Breast epithelium (tissue), 4 donors: ENCODE measurements at places on chromosomes 3 and 15. TPM values are rescaled to one million over a fixed set of nuclear protein-coding genes. Genes with fewer than 3 reads are reported as not detected.

DNA sequence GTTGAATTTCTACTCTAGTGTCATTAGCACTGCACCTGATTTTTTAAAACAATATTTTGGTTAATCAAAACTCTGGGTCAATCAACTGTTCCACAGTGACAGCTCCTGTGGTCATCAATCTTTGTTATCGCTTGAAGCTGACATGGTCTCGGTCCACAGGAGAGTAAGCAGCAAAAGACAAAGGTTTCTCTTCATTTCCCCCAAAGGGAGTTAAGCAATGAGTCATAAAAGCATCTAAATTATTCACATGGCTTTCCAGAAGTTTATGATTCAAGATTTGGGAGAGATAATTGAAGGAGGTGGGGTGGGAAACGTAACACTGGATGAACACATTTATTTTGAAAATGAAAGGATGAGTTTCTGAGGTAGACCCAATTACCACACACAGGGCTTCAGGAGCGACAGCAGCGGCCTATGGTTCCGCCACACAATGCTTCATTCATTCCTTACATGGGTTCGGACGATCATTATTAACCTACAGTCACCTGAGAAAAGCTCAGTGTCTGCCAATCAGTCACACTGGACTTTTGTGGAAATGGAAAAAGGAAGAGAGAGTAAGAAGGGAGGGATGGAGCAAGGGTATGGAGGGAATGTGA lies 505.1 kb downstream of the FHIT start:
- DNase-seq = no peak
- no peaks in the 10 kb centered on the region for H3K27me3 ChIP-seq
- no peak overlapping the region for H3K4me3 ChIP-seq
- H3K4me1 ChIP-seq = no peaks in the 10 kb centered on the region

DNA sequence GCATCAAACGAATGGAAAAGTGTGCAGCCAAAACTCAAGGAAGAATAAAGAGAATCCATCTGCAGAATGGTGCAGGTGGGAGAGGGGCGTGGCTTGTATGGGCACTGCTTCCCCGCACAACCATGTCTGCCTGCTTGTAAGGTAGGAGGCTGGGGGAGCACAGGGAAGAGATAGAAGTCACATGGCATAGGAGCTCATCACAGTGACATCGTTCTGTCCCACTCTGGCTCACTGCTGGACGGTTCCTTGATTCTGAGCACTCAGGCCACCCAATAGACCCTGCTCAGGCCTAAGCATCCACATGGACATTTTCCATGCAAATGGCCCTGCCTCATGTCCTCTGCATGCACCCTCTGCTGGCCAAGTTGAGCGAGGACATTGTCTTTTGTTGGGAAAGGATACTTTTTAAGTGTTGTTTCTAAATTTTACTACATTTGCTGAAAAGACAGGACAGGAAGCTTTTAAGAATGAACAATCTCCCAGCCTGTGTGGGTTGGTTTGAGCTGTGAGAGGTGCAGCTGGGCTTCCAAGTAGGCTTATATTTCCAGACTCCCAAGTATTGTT lies 3.1 kb downstream of the MYLK start:
- H3K36me3 ChIP-seq = no peaks in the 10 kb centered on the region
- H3K27me3 ChIP-seq = no peaks in the 10 kb centered on the region
- no peaks in the 10 kb centered on the region for H3K4me1 ChIP-seq
- no peak overlapping the region for H3K4me3 ChIP-seq

GRCh38 chr3:62874711-62875557 lies at the start of gene CADPS:
TSS of gene CADPS (minus strand) at chr3:62875416. CDS start at chr3:62875029, 387 bp downstream.
- no peaks in the 10 kb centered on the region for H3K36me3 ChIP-seq
- H3K4me3 ChIP-seq = peak within 1 kb of the TSS; percentile 63
- H3K4me1 ChIP-seq = peaks cover 7% of the 10 kb centered on the region
- peaks cover 9% of the 10 kb centered on the region for H3K27me3 ChIP-seq
- no peak for DNase-seq
- no peak within 1 kb of the TSS for H3K27ac ChIP-seq

GRCh38 chr3:32310918-32311839 lies 72.7 kb downstream of the CMTM8 start:
- H3K27me3 ChIP-seq = no peaks in the 10 kb centered on the region
- H3K36me3 ChIP-seq = no peaks in the 10 kb centered on the region
- H3K4me1 ChIP-seq = peaks cover 6% of the 10 kb centered on the region
- DNase-seq = no peak
- H3K27ac ChIP-seq = no peak overlapping the region

DNA sequence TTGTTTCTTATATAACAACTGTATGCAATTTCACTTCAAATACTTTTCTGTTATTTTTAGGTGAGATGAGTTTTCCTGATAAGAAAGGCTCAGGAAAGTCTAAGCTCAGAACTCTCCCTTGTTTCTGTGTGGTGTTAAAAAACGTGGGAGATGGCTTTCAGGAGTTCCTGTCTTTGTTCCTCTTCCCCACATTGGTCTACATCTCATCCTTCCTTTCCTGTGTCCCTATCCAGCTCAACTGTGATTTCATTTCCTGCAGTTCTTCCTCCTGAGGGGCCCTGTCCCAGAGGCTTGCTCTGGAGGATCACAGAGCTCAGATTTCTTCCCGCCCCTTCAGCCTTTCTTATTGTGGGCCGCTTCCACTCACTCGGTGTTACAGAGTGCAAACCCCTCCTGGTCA lies 11.2 kb downstream of the SEC13 start:
- no peaks in the 10 kb centered on the region for H3K27me3 ChIP-seq
- DNase-seq = no peak
- no peaks in the 10 kb centered on the region for H3K4me1 ChIP-seq
- H3K36me3 ChIP-seq = peaks cover 22% of the 10 kb centered on the region

DNA sequence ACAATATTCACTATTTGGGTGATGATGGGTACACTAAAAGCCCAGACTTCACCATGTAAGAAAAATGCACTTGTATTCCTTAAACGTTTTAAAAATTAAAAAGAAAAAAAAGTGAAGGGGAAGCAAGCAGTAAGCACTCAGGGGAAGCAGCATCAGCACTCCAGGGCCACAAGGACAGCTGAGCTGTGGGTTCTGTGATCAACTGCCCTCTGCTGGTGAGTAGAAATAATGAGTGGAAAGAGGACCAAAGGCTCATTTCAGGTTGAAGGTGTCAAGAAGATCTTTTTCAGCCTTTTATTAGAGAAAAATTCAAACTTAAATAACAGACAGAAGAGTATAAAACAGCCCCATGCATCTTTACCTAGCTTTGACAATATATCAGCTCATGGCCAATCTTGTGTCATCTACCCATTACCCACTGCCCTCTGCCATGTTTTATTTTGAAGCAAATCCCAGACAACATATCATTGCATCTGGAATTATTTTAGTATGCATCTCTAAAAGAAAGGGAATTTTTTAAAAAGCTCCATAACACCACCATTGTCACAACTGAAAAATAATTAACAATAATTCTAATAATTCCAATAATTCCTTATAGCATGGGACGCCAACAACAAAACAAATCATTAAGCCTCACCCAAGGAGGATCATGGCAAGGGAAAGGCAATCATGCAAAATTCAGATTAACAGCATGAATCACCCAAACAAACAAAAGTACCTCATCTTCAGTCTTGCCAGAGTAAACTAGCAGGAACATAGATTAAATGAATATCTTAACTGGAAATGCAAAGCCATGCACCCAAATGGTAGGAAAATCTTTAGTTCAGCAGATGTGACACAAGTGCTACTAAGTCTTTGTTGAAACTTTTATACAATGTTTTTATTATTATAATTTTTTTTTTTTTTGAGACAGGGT lies 42.5 kb downstream of the TAMM41 start:
- H3K4me1 ChIP-seq = no peaks in the 10 kb centered on the region
- H3K27ac ChIP-seq = no peak overlapping the region
- H3K27me3 ChIP-seq = no peaks in the 10 kb centered on the region
- H3K36me3 ChIP-seq = peaks cover 5% of the 10 kb centered on the region

DNA sequence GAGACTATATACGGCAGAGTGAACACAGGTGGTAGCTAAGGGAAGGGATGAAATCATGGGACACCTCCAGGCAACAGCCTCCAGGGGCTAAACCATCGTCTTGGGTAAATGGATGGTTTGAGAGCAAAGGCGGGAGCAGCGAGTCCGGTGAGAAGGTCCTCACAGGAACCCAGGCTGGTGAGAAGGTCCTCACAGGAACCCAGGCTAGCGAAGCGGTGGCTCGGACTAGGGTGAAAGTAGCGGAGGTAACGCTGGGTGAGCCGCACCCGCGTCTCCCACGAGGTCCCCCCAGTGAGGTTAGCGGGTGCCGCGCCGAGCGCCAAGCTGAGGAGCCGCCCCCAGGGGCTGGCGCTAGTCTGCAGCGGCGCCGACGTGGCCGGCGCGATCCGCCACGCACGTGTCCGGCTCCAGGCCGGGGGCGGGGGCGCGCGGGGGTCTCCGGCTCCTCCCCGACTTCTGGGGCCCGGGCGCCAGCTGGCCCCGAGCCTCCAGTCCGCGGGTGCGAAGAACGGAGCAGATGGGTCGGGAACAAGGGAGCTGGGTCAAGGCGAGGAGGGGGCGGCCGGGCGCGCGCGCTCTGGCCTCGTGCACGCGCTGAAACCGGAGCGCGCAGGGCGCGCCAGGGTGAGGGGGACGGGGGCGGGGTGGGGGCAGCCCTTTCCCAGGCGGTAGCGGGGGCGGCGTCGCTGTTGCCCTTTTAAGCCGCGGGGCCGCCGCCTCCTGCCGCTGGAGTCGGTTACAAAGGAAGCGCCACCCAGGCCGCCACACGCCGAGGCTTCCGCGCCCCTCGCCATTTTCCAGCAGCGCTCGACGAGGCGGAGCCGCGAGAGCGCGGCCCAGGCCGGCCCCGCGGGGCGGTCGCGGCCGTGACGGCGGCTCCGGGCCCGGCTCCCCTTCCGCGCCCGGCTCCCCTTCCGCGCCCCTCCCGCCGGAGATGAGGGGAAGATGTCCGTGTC lies at the start of gene UBE2Q2:
TSS of gene UBE2Q2 (plus strand) at position 726 of the 956 bp plus-strand sequence. CDS start at position 946, 220 bp downstream.
- peaks cover 8% of the 10 kb centered on the region for H3K4me1 ChIP-seq
- H3K4me3 ChIP-seq = peak within 1 kb of the TSS; percentile 96
- no peaks in the 10 kb centered on the region for H3K36me3 ChIP-seq
- DNase-seq = peak; percentile 39

- no peak overlapping the region for H3K4me3 ChIP-seq
- no peak overlapping the region for H3K27ac ChIP-seq
- DNase-seq = no peak
- H3K4me1 ChIP-seq = no peaks in the 10 kb centered on the region
- no peaks in the 10 kb centered on the region for H3K27me3 ChIP-seq
These were observed 43.9 kb upstream of the RYK start for GRCh38 chr3:134294302-134295280.

- no peak overlapping the region for H3K27ac ChIP-seq
- no peaks in the 10 kb centered on the region for H3K36me3 ChIP-seq
- H3K27me3 ChIP-seq = no peaks in the 10 kb centered on the region
- no peak overlapping the region for H3K4me3 ChIP-seq
These were observed 57.6 kb downstream of the CLDN11 start for GRCh38 chr3:170476291-170476690.

DNA sequence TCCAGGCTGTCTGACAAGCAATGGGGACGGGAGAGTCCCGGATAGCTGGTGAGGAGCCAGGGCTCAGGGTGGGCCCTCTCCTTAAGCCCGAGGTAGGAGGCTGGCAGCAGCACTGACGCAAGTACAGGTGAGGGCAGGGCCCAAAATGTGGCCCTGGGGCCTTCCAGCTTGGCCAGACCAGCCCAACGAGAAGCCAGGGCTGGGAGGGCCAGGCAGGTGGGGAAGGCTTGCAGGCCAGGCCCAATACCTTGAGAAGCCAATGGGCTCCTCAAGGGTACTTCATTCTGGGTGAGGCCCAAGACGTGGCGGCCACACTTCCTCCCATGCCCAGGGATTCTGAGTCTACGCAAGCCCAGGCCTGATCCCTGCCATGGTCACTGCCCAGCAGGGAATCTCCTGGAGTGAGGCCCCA lies 37.2 kb downstream of the AMOTL2 start:
- peaks cover 20% of the 10 kb centered on the region for H3K4me1 ChIP-seq
- peak overlapping the region; percentile 5 for H3K27ac ChIP-seq
- DNase-seq = no peak
- no peaks in the 10 kb centered on the region for H3K36me3 ChIP-seq
- H3K4me3 ChIP-seq = no peak overlapping the region

GRCh38 chr3:193971261-193971751 lies 164.6 kb upstream of the HES1 start:
- DNase-seq = no peak
- H3K4me3 ChIP-seq = no peak overlapping the region
- H3K27me3 ChIP-seq = no peaks in the 10 kb centered on the region
- H3K27ac ChIP-seq = no peak overlapping the region
- H3K4me1 ChIP-seq = no peaks in the 10 kb centered on the region
- no peaks in the 10 kb centered on the region for H3K36me3 ChIP-seq

CCDC9B gene
- 14.1 TPM for total RNA-seq

MAPKBP1 gene
- total RNA-seq = 11.5 TPM

CCDC39 gene
- total RNA-seq = 0.33 TPM

SGO1 gene
- total RNA-seq = 1.5 TPM

SUSD5 gene
- total RNA-seq = 0.66 TPM

FBXO40 gene
- total RNA-seq = not detected

IP6K1 gene
- 45.9 TPM for total RNA-seq
